ENCODE measurements at places on chromosomes 11 and 22.

- no peak for DNase-seq
These were observed 30.8 kb downstream of the ST14 start for GRCh38 chr11:130190371-130190881.

DNA sequence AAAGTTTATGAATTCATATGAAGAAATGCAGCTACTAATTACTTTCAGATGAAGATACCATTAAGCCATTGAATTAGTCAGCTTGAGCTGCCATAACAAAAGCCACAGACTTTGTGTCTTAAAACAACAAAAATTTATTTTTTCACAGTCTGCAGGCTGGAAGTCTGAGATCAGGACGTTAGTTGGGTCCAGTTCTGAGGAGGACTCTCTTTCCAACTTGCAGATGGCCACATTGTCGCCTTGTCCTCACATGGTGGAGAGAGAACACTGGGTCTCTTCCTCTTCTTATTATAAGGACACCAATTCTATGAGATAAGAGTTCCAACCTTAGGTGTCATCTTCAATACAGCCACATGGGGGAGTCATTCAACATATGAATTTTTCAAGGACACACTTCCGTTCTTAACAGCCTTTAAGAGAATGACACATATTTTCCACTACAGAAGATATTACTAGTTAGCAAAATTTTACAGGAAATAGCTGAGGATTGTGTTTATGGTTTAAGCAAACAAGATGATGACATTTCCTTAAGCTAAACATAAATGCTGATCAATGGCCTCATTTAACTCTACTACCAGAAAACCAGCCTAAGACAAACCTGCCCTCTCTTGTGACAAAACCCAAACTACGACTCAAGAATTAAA, 56.0 kb downstream of the DCUN1D5 start:
- no peak for DNase-seq

GRCh38 chr22:20671409-20672081, 102.4 kb upstream of the SERPIND1 start:
- no peak for DNase-seq

- no peak for DNase-seq
These were observed 22.9 kb downstream of the TMEM123 start for GRCh38 chr11:102429691-102430090.

Measured in activated T-cell treated with anti-CD3 and anti-CD28 coated beads for 48 hours (primary cell).